Kidney epithelial cell (primary cell): ENCODE measurements at places on chromosomes 4 and X. TPM values are rescaled to one million over a fixed set of nuclear protein-coding genes. Genes with fewer than 3 reads are reported as not detected.

GLUD2 gene
- total RNA-seq, result 0.55 and 0.92 TPM in 2 replicates

PF4V1 gene
- total RNA-seq, result not detected in 2 replicates

ASB12 gene
- total RNA-seq, result not detected in 2 replicates

GUCY1A1 gene
- 2.2 and 3.1 TPM in 2 replicates for total RNA-seq

SHISA3 gene
- total RNA-seq, result 0.38 and 0.96 TPM in 2 replicates

ENOPH1 gene
- total RNA-seq, result 55.3 and 56.3 TPM in 2 replicates

SPANXA1 gene
- 0.41 TPM in 1 of 2 replicates, not detected in the other for total RNA-seq

CXCL11 gene
- 0.07 TPM in 1 of 2 replicates, not detected in the other for total RNA-seq

TAF7L gene
- total RNA-seq, result 0.27 and 0.33 TPM in 2 replicates

PGAM4 gene
- not detected in 2 replicates for total RNA-seq

JCHAIN gene
- total RNA-seq, result not detected in 2 replicates

P2RY8 gene
- not detected in 2 replicates for total RNA-seq

DCAF12L2 gene
- total RNA-seq, result 0.63 and 1.2 TPM in 2 replicates

MAOB gene
- total RNA-seq, result 0.89 and 1.1 TPM in 2 replicates

BMPR1B gene
- total RNA-seq, result 5.9 and 9.2 TPM in 2 replicates

ERAS gene
- not detected in 2 replicates for total RNA-seq

NR3C2 gene
- 2.5 and 6.5 TPM in 2 replicates for total RNA-seq

GDPD2 gene
- total RNA-seq, result 0.07 TPM in 1 of 2 replicates, not detected in the other

PNPLA4 gene
- 19.0 and 21.0 TPM in 2 replicates for total RNA-seq

LRIT3 gene
- 0.08 and 0.14 TPM in 2 replicates for total RNA-seq

CEP44 gene
- 9.4 and 13.6 TPM in 2 replicates for total RNA-seq

NXF3 gene
- not detected in 2 replicates for total RNA-seq

SEC31A gene
- total RNA-seq, result 159 and 178 TPM in 2 replicates

AGTR2 gene
- 0.07 and 0.33 TPM in 2 replicates for total RNA-seq

FRMD7 gene
- total RNA-seq, result not detected in 2 replicates

MAGEA9B gene
- 0.17 TPM in 1 of 2 replicates, not detected in the other for total RNA-seq

SRPX gene
- total RNA-seq, result 14.0 and 20.6 TPM in 2 replicates

CFI gene
- 3.0 and 4.2 TPM in 2 replicates for total RNA-seq

COMMD8 gene
- 33.7 and 38.1 TPM in 2 replicates for total RNA-seq

TMPRSS11A gene
- not detected in 2 replicates for total RNA-seq

TMEM255A gene
- total RNA-seq, result 0.07 TPM in 1 of 2 replicates, not detected in the other
